T-helper 2 cell (primary cell): ENCODE measurements at places on chromosomes 13 and 19.

GRCh38 chr19:14166999-14167575, 30.7 kb upstream of the ASF1B start:
- no peak for DNase-seq

DNA sequence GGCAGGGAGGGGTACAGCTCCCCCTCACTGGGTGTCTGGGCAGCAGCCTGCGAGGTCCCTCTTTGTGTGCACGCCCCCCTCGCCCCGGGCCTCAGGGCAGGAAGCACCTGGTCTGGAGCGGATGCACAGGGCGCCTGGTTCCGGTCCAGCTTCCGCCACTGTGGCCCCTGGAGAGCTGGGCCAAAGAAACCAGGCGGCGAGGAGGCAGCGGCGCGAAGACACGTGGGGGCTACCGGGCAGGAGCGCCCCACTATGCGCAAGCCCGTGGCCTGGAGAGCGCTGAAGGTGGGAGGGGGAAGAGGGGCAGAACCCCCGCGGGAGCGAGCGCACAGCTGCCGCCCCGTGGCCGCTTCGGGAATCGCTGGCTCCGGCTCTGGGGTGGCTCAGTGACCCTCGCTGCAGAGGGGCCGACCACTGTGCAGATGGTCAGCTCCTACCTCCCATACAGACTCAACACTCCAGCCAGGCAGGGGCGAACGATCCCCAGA, 1.7 kb upstream of the LYL1 start:
- DNase-seq = peak; percentile 49

- peak; percentile 70 for DNase-seq
Observed at GRCh38 chr19:43555185-43555770, 20.0 kb downstream of the XRCC1 start.

- DNase-seq = no peak
Observed at GRCh38 chr13:90498816-90499215, 848.7 kb upstream of the MIR17HG start.

- no peak for DNase-seq
Observed at GRCh38 chr19:36392916-36393673, 14.1 kb upstream of the ZFP14 start.

DNA sequence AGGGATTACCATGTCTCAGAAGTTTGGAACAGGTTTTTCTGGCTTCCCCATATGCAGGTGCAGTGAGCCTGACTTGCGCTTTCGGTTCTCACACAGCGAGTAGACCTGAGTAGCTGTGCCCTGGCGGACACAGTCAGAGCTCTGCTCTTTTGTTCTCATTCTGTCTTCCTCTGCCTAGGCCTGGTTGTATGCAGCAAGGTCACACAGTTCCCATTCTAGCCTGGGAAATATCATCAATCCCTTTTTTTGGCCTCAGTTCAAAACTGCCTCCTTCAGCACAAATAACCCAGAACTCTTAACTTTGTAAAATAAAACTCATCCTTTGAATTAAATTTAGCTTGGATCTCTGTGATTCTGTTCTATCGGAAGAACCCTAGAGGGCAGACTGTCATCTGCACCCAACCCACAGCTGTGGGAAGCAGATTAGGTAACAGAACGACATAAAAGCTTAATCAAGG, 10.2 kb downstream of the OXGR1 start:
- DNase-seq = no peak

GRCh38 chr19:41427647-41428480, 690 bp upstream of the B3GNT8 start:
- DNase-seq = no peak

- DNase-seq = no peak
Observed at GRCh38 chr19:954672-955494, 29.0 kb downstream of the ARID3A start.

GRCh38 chr19:42567567-42567966, 27.2 kb downstream of the CEACAM8 start:
- DNase-seq = no peak

- DNase-seq = no peak
Observed at GRCh38 chr13:37229931-37230330, 124.5 kb upstream of the CSNK1A1L start.

DNA sequence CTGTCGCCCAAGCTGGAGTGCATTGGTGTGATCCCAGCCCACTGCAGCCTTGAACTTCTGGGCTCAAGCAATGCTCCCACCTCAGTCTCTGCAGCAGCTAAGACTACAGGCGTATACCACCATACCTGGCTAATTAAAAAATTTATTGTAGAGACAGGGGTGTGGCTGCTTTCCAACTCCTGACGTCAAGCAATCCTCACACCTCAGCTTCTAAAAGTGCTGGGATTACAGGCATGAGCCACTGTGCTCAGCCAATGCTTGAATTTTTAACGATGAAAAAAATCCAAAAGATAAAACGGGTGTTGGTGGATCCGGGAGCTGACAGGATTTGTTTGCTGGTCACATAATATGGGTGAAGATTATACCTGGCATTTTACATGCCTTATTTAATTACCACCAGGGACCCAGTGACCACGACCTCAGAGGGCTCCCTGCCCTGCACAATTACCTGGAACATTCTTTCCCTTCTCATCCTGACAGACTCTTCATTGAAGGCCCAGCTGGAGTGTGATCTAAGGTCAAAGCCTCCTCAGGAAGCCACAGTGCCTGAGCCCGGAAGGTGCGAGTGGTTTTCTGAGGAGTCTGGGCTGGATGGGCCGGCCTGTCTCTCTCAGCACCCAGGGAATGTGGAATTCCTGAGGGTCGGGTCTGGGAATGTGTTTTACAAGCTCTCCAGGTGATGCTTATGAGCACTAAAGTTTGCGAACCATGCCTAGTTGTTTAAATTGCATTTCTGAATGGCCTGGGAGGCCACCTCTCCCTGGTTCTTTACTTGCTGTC, 193.3 kb downstream of the USP12 start:
- no peak for DNase-seq

GRCh38 chr13:44818016-44818415, 171.3 kb downstream of the NUFIP1 start:
- DNase-seq = no peak

DNA sequence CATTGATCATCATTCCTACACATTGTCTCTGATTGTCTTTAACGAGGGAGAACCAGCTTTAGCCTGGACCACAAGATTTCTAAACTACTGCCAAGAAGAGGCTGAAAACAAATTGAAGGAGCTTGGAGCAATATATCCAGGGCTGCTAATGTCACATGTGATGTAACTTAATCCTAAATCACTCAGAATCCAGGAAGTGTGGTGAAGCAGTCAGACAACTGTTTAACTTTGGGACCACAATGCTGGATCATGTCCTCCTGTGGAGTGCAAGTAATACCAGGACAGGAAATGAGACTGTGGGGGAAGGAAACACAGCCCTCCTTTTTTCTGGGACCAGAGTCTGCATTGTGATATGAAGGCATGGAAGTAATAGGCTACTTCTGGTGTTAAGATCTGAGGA, 430.2 kb downstream of the KCTD12 start:
- no peak for DNase-seq

DNA sequence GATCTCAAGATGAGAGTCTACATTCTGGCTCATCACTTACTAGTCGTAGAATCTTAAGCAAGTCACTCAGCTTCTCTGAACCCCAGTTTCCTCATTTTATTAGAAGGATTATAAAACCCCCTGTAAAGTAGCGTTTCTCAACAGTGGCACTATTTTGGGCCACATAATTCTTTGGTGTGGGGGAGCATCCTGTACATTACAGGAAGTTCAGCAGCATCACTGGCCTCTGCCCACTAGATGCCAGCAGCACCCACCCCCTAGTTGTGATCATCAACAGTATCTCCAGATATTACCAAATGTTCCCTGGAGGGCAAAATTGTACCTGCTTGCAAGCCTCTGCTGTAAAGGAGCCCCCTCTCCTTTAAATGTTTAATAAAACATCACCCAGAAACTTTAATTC, 22.6 kb downstream of the STARD13 start:
- no peak for DNase-seq

GRCh38 chr13:73593199-73593765, 534.5 kb downstream of the KLF5 start:
- DNase-seq = no peak

GRCh38 chr13:34730961-34731360, 211.1 kb upstream of the NBEA start:
- no peak for DNase-seq

DNA sequence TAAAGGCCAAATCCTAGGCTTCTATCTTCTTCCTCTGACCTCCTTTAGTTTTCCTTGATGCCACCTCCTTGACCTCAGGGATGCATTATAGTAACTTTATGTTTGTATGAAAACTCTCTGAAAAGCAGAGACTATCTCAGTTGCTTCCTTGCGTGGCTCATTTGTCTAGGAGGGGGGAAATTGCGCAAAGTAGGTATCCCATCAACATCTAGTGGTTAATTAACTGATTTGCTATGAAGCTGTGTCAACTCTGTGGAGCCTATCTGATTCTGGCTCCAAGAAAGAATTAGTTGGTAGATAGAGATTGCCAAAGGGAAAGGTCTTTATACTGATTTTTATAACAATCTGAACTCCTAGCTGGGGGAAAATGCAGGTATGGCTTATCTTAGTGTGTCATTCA, 82.1 kb upstream of the FRY start:
- DNase-seq = no peak

DNA sequence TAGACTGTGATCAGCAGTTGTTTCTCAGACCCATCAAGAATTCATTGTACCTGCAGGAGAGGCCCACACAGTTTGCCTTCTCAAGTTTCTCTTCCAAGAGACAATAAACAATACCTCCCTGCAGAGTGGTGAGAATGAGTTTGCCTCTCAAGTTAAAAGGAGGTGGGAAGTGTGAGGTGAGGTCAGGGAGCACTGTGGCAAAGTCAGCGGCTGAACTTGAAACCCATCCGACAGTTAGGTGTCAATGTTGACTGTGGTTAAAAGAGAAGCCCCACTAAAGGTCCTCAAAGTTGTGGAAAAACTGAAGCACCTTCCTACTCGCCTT, 72.9 kb upstream of the TSC22D1 start:
- no peak for DNase-seq

DNA sequence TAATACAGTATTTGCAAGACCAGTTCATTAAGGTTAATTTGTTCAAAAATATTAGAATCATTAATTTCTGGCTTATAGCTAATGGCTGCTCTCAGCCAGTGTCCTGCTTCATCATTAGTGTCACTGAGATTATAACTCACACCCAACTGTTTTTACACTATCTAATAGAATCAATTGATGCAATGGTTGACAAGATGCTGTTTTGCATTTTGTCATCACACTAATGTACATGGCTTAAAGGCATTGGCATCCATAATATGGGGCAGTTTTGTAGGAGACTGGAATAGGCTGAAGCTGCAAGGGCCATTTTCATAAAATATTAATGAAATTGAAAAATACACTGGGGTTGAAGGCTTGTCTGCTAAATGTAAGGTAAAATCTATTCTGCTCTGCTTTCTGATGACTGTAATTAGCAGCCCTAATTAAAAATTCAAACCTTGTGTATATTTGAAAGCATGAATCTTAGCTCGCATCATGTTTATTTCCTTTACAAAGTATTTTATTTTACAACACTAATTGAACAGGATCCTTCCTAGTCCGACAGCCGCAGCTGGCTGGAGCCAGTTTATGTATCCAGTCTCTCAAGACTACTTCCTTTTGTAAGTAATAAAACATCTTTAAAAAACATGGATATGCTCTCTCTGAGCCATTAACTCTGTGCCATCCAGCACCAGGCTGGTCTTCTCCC, 296.7 kb downstream of the POU4F1 start:
- no peak for DNase-seq

- DNase-seq = no peak
Observed at GRCh38 chr19:30792561-30793505, 420.6 kb downstream of the ZNF536 start.

GRCh38 chr19:57816652-57817051, 1.9 kb upstream of the ZNF552 start:
- DNase-seq = no peak

DNA sequence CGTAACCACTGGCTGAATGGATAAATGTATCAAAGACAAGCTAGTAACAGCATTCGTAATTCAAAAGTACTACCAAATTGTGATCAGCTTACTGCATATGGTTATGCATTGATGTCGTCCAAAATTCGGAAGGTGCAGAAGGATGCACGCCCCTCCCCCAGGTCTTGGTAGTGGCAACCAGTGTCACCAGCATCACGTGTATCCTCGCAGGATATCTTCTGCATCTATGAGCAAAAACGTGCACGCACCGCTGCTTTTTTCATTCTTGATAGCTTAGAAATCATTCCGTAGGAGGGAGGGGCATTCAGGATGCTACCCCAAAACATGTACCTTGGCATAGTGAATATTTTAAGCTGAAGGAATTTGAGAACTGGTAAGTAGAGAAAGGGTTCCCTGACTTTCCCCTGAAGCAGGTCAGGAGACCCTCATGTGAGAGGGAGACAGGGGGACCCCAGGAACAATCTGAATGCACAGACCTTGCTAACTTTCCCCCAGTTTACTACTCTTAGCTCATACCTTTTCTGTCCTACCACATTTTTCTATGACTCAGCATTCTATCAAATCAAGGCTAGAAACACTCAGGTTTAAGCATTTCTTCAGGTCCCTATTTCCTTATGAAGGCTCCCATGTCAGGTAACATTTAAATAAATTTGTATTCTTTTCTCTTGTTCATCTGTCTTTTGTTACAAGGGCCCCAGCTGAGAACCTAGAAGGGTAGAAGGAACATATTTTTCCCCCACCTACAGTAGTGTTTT, 61.2 kb upstream of the TM9SF2 start:
- no peak for DNase-seq

GRCh38 chr19:1935484-1936208, 5.3 kb upstream of the CSNK1G2 start:
- no peak for DNase-seq

GRCh38 chr19:45267296-45267695, 16.2 kb downstream of the MARK4 start:
- DNase-seq = no peak

DNA sequence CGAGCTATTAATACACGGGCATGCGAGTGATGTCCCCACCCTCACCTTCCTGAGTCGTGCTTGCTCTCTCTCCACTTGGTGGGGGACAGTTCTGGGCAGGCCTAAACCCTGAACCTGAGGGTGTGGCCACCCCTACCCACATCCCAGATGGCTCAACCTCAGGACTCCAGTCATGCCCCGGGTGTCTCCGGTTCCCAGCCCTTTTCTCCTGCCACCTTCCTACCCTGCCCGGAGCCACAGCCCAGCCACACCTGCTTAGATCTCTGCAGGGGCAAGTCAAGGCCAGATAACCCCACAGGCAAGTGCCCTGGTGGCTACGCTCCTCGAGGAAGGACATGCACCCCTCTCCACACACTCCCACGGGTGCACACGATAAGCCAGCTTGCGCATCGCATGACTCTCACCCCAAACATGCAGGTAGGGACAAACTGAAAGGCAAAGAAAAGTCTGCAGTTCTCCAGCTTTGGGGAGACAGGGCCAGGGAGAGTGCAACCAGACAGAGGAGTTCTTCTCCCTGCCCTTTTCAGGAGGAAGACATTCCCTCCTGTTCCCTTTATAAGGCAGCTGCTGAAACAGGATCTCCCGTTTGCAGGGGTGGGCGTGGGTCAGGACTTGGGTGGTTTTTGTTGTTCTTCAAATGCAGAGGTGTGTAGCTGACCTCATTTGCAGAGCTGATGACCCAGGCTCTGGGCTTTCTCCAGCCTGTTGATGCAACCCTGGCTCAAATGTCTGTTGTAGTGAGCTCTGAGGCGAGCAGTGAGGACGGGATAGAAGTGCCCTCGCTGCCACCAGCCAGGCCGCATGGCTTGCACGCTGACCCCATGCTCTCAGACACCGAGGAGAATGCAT, 88.6 kb downstream of the DPF1 start:
- no peak for DNase-seq

GRCh38 chr13:28744091-28744536, 25.3 kb upstream of the SLC46A3 start:
- no peak for DNase-seq
